Mononuclear cell (primary cell): ENCODE measurements at places on chromosomes 16 and 17. TPM values are rescaled to one million over a fixed set of nuclear protein-coding genes. Genes with fewer than 3 reads are reported as not detected.

Gene CCL7
- 3.1 TPM for total RNA-seq

Gene JPH3
- not detected for total RNA-seq

Gene CCL15
- not detected for total RNA-seq

Gene HCRT
- total RNA-seq, result not detected

Gene TAC4
- total RNA-seq, result not detected

Gene TXNDC17
- 16.3 TPM for total RNA-seq

Gene KRTAP9-8
- total RNA-seq, result not detected

Gene C17orf100
- 0.63 TPM for total RNA-seq

Gene SLFN12
- 5.9 TPM for total RNA-seq

Gene HBQ1
- not detected for total RNA-seq

Gene GAST
- total RNA-seq, result not detected

Gene SLC43A2
- 88.4 TPM for total RNA-seq

Gene NOG
- 12.0 TPM for total RNA-seq

Gene MPP2
- total RNA-seq, result 1.4 TPM

Gene NLGN2
- 0.73 TPM for total RNA-seq

Gene CHST5
- under 0.01 TPM for total RNA-seq

Gene ST6GALNAC2
- 2.3 TPM for total RNA-seq

Gene FA2H
- total RNA-seq, result 0.42 TPM

Gene CCL16
- total RNA-seq, result not detected

Gene LRRC75A
- 2.2 TPM for total RNA-seq

Gene PPP1R27
- not detected for total RNA-seq

Gene RNPS1
- 156 TPM for total RNA-seq

Gene HSD17B1
- total RNA-seq, result 0.31 TPM

Gene MT4
- not detected for total RNA-seq

Gene FADS6
- total RNA-seq, result not detected

Gene MC1R
- total RNA-seq, result 2.7 TPM

Gene ZPBP2
- not detected for total RNA-seq

Gene SLC52A1
- total RNA-seq, result not detected

Gene SLFN14
- 3.8 TPM for total RNA-seq

Gene KPNB1
- total RNA-seq, result 161 TPM

Gene ARHGAP44
- total RNA-seq, result not detected

Gene NIP7
- total RNA-seq, result 22.5 TPM

Gene GPR139
- not detected for total RNA-seq

Gene KRT28
- not detected for total RNA-seq
